ENCODE measurements at places on chromosomes 5 and 9.

DNA sequence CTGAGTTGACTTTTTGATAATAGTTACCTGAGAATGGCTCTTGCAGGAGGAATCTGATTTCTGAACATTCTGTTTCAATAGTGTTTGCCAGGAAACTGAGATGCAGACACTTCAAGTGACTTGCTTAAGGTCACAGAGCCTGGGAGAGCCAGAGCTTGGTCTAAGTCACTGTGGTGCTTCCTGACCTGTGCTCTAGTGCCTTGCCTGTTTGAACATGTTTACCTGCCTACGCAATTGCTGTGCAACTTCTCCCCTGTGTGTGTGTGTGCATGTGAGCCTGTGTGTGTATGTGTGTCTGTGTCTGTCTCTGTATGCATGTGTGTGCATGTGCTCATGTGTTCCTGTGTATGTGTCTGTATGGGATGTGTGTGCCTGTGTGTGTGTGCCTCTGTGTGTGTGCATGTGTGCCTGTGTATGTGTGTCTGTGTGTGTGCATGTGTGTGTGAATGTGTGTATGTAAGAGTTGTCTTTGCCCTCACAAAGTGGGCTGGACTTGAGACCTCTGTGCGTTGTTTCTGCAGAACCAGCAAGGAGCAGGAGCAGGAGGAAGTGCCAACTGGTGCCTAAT, 185.8 kb downstream of the GADD45G start:
- no peak for DNase-seq

DNA sequence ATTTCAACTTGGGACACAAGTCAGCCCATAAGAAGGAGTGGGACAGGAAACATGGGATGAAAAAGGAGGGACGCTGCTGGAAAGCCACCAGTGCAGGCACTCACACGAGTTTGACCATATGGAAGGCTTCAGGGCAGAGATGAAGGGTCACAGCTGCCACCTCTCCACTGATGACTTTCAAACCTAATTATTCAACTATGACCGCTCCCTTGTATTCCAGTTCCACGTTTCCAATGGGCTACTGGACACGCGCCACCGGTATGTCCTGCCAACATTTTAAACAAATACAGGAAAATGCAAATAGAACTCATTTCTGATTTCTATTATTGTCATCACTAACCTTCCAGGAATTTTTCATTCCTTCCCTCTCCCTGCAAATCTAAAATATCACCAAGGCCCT, 134.7 kb downstream of the SLC1A3 start:
- DNase-seq: no peak

GRCh38 chr9:134717924-134718645, 76.5 kb downstream of the COL5A1 start:
- no peak for DNase-seq

GRCh38 chr5:149766460-149767280, 36.6 kb downstream of the PPARGC1B start:
- no peak for DNase-seq

DNA sequence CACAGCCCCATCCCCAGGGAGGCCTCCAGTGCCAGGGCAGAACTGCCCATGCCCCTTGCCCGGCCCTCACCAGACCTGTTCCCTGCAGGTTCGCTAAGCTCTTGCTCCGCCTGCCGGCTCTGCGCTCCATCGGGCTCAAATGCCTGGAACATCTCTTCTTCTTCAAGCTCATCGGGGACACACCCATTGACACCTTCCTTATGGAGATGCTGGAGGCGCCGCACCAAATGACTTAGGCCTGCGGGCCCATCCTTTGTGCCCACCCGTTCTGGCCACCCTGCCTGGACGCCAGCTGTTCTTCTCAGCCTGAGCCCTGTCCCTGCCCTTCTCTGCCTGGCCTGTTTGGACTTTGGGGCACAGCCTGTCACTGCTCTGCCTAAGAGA, 110.1 kb downstream of the RXRA start:
- DNase-seq: no peak

Data from T-helper 9 cell (primary cell).